Neuronal stem cell (in vitro differentiated cells): ENCODE measurements at places on chromosomes 16 and 17.

DNA sequence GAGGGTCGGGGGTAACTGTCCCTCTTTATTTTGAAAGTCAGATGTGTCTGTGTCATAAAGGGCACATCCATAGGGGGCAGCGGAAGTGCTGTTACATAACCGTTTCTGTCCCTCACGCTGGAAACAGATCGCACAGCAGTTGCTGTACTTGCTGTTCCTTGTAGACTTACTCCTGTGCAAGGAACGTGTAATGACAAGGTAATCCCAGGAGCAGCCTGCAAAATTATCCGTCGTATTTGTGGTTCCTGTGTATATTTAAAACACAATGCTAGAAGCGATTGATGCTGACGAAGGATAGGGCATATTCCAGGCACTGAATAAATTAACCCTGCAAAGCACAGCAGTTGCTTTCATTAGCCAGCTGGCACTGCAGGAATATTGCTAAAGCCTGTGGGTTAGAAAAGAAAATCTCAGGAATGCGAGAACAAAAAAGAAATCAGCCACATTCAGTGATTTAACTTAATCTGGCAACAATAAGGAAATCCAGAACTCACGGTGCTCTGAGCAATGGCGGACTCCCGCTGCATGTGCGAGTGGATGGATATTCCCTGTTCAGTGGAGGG lies 76.2 kb downstream of the SPECC1 start:
- no peak for DNase-seq

DNA sequence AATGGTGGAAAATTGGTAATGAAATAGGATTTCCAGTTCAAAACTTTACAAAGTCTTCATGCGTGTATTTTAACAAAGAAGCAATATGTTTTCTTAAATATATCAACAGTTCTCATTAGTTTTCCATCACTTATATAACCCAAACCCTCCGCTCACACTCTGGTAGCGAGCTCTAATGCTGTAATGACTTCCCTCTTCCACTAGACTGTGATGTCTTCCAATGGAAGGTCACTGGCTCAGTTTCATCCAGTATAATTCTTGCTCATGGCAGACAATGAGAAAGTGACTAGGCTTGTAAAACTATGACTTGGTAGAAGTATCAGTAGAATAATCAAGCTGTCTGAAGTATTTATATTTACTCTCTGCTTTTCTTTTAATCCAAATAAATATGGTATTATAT lies 32.8 kb downstream of the NETO2 start:
- no peak for DNase-seq

DNA sequence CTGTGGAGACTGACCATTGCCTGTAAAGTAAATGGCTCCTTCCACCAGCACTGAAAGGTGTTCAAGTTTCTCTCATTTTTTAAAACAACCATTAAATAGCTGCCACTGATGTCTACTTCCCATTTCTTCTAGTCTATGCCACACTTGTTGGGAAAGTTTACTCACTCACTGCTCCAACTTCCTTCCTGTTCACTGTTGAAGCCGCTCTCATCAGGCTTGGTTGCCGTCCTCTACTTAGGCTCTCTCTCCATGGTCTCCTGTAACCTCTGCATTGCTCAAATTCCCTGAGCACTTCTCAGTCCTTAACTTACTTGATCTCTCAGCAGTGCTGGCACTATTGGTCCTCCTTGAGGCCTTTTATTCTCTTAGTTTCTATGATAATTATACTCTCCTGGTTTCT lies 32.4 kb downstream of the SNX11 start:
- no peak for DNase-seq

DNA sequence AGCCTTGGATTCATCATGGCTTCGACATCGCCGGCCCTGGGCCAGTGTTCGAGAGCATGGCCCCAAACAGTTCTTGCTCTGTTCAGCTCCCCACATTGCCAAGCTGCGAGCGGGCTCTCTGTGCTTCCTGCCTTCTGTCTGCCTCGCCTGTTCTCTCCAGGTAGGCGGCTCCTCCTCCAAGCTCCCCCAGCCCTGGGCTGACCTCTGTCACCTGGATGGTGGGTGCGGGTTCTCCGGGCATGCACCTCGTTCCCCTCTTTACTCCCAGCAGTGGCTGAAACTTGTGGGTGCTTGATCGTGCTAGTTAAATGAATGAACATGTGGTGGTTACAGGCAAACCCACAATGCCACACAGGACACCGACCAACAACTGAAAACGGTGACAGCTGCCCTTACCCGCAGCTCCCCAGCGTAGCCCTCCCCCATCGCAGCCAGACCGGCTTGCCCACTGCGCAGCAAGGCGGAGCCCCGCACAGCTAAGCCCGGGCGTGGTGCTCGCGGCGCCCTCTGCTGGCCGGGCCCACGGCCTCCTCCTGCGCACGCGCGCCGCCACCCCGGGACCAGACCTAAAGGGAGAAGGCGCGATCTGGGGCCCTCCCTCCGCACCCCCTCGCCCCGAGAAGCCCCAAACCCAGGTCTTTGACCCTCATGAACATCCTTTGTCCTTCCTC lies 23.0 kb upstream of the EIF1 start:
- peak; percentile 81 for DNase-seq

- no peak for DNase-seq
Measured at GRCh38 chr17:76003915-76004314, 3.3 kb downstream of the CDK3 start.

- no peak for DNase-seq
Measured at GRCh38 chr17:44247440-44247841, 20.5 kb downstream of the SLC4A1 start.
